ENCODE measurements at places on chromosomes 13 and 19.
A peak's percentile ranks its signal among the peaks of the same experiment; 100 is the strongest.

GRCh38 chr13:23901365-23901764, 4.1 kb upstream of the C1QTNF9B start:
- DNase-seq, result no peak

GRCh38 chr19:48997972-48998371, 4.3 kb downstream of the RUVBL2 start:
- no peak for DNase-seq

GRCh38 chr13:51035978-51036377, 75.1 kb downstream of the C13orf42 start:
- no peak for DNase-seq

- no peak for DNase-seq
Measured at GRCh38 chr19:38549061-38549460, 68.7 kb downstream of the MAP4K1 start.

GRCh38 chr19:9785367-9786331, 17.1 kb upstream of the ZNF846 start:
- DNase-seq, result peak; percentile 83

All from pulmonary artery endothelial cell (primary cell).